AML-193 (cell line): ENCODE measurements at places on chromosomes 3 and 15.

GRCh38 chr3:10149226-10149625 is 7.6 kb downstream of the VHL start:
- peak; percentile 33 for DNase-seq

- DNase-seq = no peak
Observed at GRCh38 chr3:27358372-27358771, 10.8 kb downstream of the NEK10 start.

- DNase-seq = no peak
Observed at GRCh38 chr3:55899887-55900286, 412.8 kb upstream of the WNT5A start.

GRCh38 chr15:55434989-55435825 is 26.9 kb downstream of the PIERCE2 start:
- peak; percentile 64 for DNase-seq

- no peak for DNase-seq
Observed at GRCh38 chr3:134699721-134700120, 48.9 kb upstream of the KY start.

GRCh38 chr15:22903427-22903826 is 65.0 kb downstream of the NIPA2 start:
- DNase-seq = no peak

GRCh38 chr3:151383956-151384355 is 597 bp downstream of the P2RY12 start:
- DNase-seq = no peak

DNA sequence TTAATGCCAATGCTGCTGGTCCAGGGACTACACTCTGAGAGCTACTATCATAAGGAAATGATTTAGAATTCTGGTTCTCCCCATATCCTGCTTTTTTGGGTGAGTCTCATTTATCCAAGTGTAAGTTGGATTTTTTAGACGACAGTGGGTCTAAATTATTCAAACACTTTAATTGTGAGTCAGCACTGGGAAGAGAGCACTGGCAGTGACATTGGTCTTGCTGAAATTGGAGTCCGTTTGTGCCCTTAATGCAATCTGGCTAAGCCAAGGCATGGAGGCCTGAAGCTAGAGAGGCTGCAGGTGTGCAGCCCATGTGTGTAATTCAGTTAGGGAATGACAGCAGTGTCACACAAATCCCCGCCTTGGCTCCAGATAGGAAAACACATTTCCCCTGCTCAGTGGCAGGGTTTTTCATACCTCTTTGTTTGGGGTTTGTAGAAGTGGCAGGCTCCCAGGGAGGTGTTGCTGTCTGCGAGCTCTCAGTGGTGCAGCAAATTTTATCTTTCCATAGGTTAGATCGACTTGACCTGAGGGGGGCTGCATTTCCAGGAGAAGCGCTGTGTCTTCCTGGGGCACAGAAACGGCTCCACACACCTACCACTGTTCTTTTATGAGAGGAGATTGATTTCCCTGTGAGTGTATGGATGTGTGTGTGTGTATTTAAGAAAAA is 197.7 kb downstream of the CD47 start:
- no peak for DNase-seq

GRCh38 chr3:156483002-156483401 is 71.9 kb downstream of the SSR3 start:
- no peak for DNase-seq

DNA sequence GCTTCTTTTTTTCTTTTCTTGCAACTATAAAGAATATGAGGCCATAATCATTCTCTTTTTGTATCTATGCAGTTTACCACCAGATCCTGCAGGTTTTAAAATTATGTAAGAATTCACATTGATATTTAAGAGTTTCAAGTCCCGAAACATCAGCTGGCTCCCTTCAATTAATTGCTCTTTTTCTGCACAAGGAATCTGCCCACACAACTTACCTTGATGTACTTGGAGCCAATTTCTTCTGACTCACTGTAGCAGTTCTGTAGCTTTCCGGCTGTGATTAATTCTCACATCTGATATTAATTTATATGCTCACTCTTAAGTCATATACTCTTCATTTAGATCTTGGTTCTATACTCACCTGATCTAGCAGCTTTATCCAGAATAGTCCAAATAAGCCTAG is 781.8 kb downstream of the CADM2 start:
- no peak for DNase-seq

DNA sequence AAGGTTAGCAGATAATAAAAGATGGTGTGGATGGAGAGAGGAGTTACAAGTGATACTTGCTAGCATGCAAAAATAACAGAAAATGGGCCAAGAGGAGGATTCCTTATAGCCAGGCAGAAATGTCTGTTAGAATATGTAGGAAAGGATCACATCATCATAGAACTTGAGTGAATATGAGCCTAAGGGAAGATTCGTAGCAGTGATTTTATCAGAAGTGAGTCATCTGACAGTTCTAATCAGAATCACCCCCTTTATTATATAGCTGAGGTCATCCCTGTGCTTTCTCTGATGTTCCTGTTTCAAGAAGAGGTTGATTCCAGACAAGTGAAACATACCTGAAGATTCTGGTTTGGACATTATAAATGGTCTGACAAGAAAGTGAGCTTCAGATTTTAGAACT is 22.9 kb downstream of the EXOG start:
- no peak for DNase-seq

DNA sequence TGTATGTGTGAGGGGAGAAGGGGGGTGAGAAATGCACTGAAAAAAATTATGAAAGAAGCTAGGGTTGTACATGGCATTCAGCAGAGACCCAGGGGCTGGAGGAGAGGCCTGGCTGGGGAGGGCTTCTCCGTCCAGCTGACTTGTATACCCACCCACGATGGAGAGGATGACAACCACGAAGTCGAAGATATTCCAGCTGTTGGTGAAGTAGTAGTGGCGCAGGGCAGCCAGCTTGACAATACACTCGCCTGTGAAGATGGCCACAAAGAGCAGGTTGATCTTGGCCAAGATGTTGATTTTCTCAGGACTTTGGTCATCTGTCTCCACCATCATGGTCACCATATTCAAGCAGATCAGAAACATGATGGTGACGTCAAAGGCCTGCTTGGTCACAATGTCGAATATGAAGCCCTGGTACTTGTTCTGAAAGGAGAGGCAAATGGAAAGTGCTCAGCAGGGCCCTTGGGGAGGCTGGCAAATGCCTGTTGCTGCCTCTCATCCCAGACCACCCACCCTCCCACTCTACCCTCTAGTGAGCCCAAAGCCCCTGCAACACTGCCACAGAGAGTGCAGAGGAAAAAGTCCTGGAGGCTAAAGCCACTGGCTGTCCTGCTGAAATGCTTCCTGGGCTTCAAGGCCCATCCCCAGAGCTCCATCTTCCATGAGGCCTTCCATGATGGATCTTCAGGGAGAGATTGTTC is 58.1 kb downstream of the EXOG start:
- no peak for DNase-seq

GRCh38 chr3:118974356-118975097 is 60.1 kb downstream of the IGSF11 start:
- no peak for DNase-seq

GRCh38 chr3:58623961-58624360 is 42.6 kb downstream of the FAM3D start:
- DNase-seq = no peak

DNA sequence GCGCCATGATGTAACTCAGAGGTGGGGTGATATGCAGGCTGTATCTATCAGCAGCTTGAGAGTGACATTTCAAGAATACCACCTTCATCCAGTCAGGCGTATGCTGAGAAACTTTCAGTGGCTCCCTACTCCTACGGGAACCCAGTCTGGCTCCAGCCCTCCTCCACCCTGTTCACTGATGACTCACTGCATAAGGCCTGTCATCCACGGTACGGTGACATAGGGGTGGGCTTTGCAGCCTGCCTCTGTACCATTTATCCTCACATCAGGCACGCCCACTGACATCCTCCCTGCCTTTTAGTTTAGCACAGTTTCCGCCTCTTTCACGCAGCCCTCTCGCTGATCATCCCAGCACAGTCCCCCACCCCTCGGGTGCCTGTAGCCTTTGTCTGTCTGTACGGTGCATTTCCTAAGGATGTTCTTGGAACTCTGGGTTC is 11.7 kb downstream of the PXYLP1 start:
- DNase-seq = no peak

DNA sequence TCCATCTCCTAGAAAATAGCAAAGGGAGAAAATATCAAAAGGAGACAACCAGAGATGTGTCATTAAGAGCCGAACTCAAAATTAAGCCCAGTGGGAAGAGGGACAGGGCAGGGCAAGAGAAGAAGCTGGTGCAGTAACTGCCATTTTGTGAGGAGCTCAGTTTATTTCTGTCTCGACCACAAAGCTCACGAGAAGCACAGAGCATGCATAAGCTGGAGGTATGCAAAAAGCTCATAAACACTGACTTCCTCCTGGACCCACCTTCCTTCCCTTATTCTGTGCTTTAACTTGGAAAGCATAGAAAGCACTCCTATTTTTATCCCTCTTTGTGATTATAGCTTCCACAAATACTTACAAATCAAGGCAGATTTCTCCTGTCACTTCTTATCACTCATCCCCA is 81.3 kb downstream of the DGKG start:
- DNase-seq = no peak

DNA sequence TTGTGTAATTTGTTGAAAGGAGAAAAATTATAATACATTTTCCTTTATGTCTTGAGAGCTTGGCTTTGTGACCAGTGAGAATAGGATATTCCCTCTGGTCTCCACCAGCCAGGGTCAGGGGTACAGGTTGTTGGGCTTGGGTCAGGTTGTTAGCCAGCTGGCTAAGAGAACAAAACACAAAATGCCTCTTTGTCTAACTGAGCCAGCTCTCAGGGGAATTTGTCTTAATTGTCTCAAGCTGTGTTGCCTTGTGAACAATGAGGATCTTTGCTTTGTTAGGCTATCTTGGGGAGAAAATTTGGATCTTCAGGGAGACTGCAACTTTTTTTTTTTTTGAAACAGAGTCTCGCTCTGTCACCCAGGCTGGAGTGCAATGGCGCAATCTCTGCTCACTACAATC is 17.7 kb upstream of the GK5 start:
- no peak for DNase-seq

- no peak for DNase-seq
Observed at GRCh38 chr3:185935465-185936272, 2.1 kb downstream of the TRA2B start.

GRCh38 chr15:79659691-79660090 is 227.6 kb downstream of the MINAR1 start:
- no peak for DNase-seq

GRCh38 chr15:95698230-95698629 is 632.3 kb upstream of the NR2F2 start:
- DNase-seq = no peak

DNA sequence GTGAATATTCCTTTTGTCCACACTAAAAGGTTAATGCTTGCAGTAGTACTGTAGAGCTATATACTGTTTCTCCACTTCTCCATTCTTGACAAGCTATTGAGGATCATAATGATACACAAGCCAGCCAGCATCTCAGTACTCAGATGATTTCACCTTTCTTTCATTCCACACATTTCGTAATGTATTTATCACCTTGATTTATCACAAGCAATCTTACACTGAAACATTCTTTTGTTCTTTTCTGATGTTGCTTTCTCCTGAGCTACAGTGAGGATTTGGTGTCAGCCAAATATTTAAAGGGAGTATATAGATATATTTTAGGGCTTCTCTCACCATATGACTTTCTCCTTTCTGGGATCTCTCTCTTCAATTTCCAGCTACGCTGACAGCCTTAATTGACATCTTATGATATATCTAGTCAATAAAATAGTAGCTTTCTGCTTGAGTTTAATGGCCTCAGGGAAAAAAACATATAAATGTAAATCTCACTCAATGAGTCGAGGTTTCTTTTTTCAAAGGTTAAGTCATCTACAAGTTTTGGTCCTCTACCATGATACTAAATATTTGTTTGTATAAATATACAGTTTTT is 1327.0 kb downstream of the NSUN3 start:
- DNase-seq = no peak

- DNase-seq = peak; percentile 91
Observed at GRCh38 chr3:149480326-149481017, 6.0 kb downstream of the TM4SF4 start.

DNA sequence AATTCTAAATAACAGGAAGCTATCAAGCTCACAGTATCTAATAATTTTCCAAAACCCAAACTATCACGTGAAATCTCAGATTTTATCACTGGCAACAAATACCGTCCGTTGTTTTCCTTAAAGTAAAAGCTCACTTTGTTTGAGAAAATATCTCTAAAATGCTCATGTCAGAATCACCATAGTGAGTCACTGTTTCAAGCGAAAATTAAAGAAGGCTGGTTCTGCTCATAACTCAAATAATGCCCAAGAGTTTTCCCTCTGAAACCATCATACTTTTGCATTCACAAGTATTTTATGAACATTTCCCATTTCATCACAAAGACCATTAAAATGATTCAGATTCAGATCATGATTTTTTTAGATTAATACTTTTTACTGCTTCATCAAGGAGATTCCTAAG is 50.6 kb downstream of the TBL1XR1 start:
- no peak for DNase-seq

DNA sequence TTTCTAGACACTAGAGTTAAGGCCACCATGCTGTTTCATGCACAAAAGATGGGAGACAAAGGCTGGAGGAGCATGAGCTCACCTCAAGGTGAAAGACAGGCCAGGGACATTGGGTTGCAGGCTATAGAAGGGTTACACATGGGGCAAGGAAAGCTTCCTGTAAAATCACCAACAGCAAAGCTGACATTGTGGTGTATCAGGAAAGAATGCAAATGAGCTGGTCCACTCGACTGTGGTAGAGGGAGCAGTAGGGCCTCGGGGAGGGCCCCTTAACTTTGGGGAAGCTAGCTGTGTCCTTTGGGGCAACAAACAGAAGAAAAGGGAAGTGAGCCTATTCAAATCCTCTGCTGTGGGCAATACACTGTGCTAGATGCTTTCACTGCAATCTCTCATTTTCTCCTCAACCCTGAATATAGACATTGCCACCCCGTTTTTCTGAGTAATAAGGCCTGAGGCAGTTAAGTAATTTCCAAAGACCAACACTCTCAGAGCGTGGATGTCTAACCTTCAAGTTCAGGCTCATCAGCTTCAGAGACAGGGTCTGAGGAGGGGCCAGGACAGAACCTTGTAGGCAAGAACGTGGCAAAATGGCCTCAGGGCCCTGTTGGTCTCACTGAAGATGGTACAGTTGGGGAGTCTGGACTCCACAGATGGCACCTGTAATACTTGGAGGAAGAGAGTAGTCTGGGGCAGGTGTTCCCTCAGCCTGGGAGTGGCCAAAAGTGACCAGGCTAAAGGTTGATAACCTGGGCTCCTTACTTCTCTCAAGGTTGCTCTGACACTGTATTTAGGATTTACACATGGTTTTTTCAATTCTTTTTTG is 24.1 kb downstream of the CX3CR1 start:
- peak; percentile 99 for DNase-seq

DNA sequence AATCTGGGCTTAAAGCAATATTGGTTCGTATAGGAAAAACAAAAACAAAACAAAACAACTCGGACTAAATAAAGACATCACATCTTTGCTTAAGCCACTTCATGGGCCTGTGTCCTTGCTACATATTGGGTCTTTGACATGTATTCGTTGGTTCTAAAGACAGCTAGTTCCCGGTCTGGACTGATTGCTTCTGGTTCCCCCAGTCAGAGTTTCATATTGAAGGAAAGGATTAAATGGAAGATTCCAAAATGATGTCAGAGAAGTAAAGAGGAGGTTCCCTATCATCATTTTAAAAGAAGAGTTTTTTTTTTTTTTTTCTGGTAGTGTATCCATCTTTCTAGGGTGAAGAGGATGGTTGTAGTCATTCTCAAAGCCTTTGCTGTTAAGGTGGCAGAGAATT is 2.3 kb downstream of the OXSR1 start:
- DNase-seq = no peak
